ENCODE measurements at places on chromosomes 3 and 15.

DNA sequence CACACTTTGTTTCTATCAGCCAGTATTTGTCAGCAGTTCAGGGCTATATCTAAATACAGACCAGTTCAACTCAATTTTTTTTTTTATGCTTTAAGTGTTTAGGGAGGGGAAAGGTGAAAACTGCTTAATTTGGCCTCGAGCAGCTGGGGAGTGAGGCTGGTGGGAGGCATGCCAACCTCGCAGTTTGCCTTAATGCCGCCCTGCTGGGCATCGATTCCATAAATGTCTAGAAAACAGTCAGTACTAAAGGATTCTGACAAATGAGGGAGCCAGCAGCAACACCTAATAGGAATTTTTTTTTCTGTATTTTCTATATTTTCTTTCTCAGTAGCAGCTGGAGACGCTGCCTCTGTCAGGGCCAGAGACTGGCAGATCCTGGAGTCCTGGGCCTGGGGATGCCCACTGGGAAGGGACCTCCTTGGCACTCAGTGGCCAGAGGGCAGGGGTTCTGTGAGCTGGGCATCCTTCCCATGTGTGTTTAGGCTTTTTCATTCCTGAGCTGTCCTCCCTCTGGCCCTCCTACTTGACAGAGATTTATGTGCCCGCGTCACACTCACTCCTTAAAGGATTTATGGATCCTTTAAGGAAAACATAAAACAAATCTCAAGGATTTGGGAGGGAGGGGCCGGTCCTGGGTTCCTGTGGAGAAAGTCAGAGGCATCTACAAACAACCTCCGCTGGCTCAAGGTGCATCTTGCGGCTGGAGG lies 117.8 kb downstream of the WNT5A start:
- DNase-seq = no peak
- no peaks in the 10 kb centered on the region for H3K4me1 ChIP-seq
- H3K36me3 ChIP-seq = no peaks in the 10 kb centered on the region
- H3K27me3 ChIP-seq = no peaks in the 10 kb centered on the region

GRCh38 chr3:58569287-58570001 lies 7.7 kb downstream of the FAM107A start:
- H3K4me1 ChIP-seq = peaks cover 42% of the 10 kb centered on the region
- peaks cover 6% of the 10 kb centered on the region for H3K27me3 ChIP-seq
- DNase-seq = no peak

DNA sequence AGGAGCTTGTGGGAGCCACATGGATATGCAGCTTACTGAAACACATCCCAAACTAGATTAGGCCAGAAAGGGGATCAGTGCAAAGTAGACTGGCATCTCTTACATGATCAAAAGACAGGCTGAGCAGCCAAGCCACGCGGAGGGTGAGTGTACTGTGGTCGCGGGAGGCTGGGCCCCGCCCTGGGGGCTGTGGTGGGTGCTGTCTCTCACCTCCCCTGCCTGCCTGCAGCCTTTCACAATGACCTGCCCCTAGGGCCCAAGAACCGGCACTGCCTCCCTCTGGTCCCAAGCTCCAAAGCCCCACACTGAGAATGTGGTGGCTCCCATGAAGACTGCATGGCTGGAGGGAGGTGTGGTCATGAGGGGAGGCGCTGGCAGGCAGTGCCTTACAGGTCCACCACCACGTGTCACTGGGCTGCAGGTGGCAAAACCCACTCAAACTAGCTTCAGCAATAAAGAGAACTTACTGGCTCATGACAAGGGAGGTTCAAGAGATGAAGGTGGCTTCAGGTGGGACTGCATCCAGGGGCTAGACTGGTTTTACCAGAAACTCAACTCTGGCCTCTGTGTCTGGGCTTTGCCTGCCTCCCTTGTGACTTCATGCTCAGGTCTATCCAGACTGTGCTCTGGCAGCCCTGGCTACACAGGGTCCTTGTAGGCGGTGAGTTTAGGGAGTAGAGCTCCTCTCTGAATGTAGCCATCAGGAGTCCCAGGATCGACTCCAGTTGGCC lies 27.4 kb upstream of the PLXND1 start:
- H3K36me3 ChIP-seq = peaks cover 3% of the 10 kb centered on the region
- H3K27ac ChIP-seq = no peak overlapping the region
- no peak for DNase-seq
- no peaks in the 10 kb centered on the region for H3K27me3 ChIP-seq
- no peaks in the 10 kb centered on the region for H3K4me1 ChIP-seq
- no peak overlapping the region for H3K4me3 ChIP-seq

- no peaks in the 10 kb centered on the region for H3K27me3 ChIP-seq
- H3K36me3 ChIP-seq = peaks cover 12% of the 10 kb centered on the region
- H3K27ac ChIP-seq = no peak overlapping the region
- H3K4me3 ChIP-seq = no peak overlapping the region
- peaks cover 9% of the 10 kb centered on the region for H3K4me1 ChIP-seq
Measured at GRCh38 chr3:183210341-183210740, 42.7 kb upstream of the B3GNT5 start.

- H3K4me1 ChIP-seq = peaks cover 17% of the 10 kb centered on the region
- peak overlapping the region; percentile 67 for H3K27ac ChIP-seq
- no peaks in the 10 kb centered on the region for H3K27me3 ChIP-seq
- H3K4me3 ChIP-seq = peak overlapping the region; percentile 96
Measured at GRCh38 chr15:101293122-101293521, 1.9 kb downstream of the SNRPA1 start.

- peaks cover 2% of the 10 kb centered on the region for H3K36me3 ChIP-seq
- H3K27ac ChIP-seq = no peak overlapping the region
- peaks cover 9% of the 10 kb centered on the region for H3K4me1 ChIP-seq
- no peak overlapping the region for H3K4me3 ChIP-seq
- no peaks in the 10 kb centered on the region for H3K27me3 ChIP-seq
Measured at GRCh38 chr3:127834771-127835170, 12.5 kb upstream of the MGLL start.

DNA sequence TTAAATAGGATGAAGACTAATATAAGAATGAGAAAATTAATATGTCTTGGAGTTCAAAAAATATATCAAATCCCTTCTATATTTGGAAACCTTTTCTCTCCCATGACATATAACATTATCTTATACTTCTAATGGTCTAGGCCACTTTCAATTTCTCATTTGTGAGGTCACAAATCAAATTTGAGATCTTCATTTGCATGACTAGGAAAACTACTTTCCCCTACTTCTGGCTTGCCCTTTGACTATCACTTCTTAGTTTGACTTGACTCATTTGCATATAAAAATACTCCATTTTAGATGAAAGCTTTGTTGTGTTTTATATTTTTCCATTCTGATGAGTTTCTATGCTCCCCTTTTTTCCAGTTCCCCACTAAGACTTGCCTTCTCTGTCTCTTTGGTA lies 598.6 kb upstream of the TBL1XR1 start:
- H3K4me1 ChIP-seq = peaks cover 15% of the 10 kb centered on the region
- H3K27me3 ChIP-seq = no peaks in the 10 kb centered on the region
- no peaks in the 10 kb centered on the region for H3K36me3 ChIP-seq

DNA sequence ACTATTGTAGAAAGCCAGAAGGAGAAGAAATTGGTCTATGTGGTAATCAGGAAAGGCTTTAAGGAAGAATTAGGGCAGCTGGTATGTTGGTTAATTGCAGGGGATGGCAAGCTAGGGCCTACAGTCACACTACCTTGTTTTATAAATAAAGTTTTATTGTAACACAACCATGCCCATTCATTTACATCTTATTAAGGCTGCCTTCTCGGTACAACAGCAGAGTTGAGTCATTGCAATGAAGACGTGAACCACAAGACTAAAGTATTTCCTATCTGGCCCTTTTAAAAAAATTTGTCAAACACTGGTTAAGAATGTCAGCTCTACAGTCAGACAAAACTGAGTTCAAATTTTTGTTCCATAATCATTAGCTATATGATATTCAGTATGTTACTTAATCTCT lies 8.3 kb downstream of the SERPINI1 start:
- H3K27ac ChIP-seq = no peak overlapping the region
- no peaks in the 10 kb centered on the region for H3K36me3 ChIP-seq
- peaks cover 6% of the 10 kb centered on the region for H3K4me1 ChIP-seq
- no peak for DNase-seq
- H3K4me3 ChIP-seq = no peak overlapping the region
- H3K27me3 ChIP-seq = no peaks in the 10 kb centered on the region

- peaks cover 8% of the 10 kb centered on the region for H3K4me1 ChIP-seq
- H3K4me3 ChIP-seq = no peak overlapping the region
- no peak overlapping the region for H3K27ac ChIP-seq
- no peak for DNase-seq
- H3K36me3 ChIP-seq = peaks cover 9% of the 10 kb centered on the region
- H3K27me3 ChIP-seq = no peaks in the 10 kb centered on the region
Measured at GRCh38 chr3:171700653-171701052, 109.6 kb downstream of the PLD1 start.

- peaks cover 3% of the 10 kb centered on the region for H3K27me3 ChIP-seq
- no peak overlapping the region for H3K27ac ChIP-seq
- no peak overlapping the region for H3K4me3 ChIP-seq
- DNase-seq = no peak
Measured at GRCh38 chr3:127385540-127385870, 97.7 kb upstream of the PRR20G start.

GRCh38 chr3:162213956-162214355 lies 717.3 kb downstream of the OTOL1 start:
- DNase-seq = no peak
- no peaks in the 10 kb centered on the region for H3K36me3 ChIP-seq
- no peaks in the 10 kb centered on the region for H3K4me1 ChIP-seq

DNA sequence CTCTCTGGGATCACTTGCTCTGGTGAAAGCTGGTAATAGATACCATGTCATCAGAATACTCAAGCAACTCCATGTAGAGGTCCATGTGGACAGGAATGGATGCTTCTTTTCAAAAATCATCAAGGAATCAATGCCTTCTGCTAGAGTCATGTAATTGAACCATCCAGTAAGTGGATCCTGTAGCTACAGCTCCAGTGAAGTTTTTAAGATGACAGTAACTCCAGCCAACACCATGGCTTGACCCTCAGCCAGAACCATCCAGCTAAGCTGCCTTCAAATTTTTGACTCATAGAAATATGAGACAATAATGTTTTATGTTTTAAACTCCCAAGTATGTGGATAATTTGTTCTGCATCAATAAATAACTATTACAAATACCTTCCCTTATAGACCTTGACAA lies 923.7 kb downstream of the EPHA3 start:
- H3K27me3 ChIP-seq = no peaks in the 10 kb centered on the region
- no peak overlapping the region for H3K4me3 ChIP-seq
- DNase-seq = no peak
- H3K27ac ChIP-seq = no peak overlapping the region

- no peak for DNase-seq
- no peak overlapping the region for H3K4me3 ChIP-seq
- H3K36me3 ChIP-seq = no peaks in the 10 kb centered on the region
- H3K27me3 ChIP-seq = no peaks in the 10 kb centered on the region
- H3K27ac ChIP-seq = no peak overlapping the region
Measured at GRCh38 chr3:161576714-161577510, 80.3 kb downstream of the OTOL1 start.

- H3K27me3 ChIP-seq = no peaks in the 10 kb centered on the region
- peaks cover 16% of the 10 kb centered on the region for H3K4me1 ChIP-seq
- peak overlapping the region; percentile 79 for H3K27ac ChIP-seq
Measured at GRCh38 chr3:17967111-17967510, 224.7 kb upstream of the TBC1D5 start.

Measured in WTC11 (cell line).